Activated CD4-positive, alpha-beta T cell treated with anti-CD3 and anti-CD28 coated beads, Interleukin-2, Interleukin-6, amounts not matched to agents 100 ng/mL and 50 ng/mL, durations not matched to agents 16 hours and 8 hours (primary cell): ENCODE measurements at places on chromosomes 3 and 15.

GRCh38 chr3:184765730-184766074 lies 46.3 kb upstream of the VPS8 start:
- no peak for DNase-seq

DNA sequence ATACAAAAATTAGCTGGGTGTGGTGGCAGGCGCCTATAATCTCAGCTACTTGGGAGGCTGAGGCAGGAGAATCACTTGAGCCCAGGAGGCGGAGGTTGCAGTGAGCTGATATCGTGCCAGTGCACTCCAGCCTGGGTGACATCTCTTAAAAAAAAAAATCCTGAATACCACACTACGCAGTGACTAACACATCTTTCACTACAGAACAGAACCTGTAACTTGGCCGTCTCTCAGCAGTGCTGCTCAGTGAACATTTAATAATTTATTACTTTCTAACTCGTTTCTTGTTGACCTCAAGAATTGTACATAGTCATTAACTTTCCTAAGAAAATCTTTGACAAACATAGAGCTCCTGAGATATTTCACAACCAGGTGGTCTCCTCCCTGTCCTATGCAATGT lies 3.8 kb downstream of the GREM1 start:
- DNase-seq, result no peak

GRCh38 chr15:48695827-48696573 lies 50.5 kb upstream of the FBN1 start:
- DNase-seq, result no peak

DNA sequence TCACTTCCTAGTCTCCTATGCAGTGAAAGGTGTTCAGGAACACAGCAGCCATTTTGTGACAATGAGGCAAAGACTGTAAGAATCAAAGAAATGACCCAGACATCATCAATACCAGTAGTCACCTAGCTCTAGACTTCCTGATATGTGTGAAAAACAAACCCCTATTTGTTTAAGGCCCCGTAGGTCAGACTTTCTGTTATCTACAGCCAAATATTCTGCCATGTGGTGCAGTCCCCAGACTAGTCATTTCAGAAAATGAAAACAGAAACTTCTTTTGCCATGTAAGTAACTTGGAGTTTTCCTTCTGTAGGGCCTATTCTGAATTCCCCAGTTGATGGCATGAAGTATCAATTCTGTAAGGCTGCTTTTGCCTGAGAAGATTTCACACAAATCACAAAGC lies 181.7 kb upstream of the SNTN start:
- DNase-seq, result no peak

DNA sequence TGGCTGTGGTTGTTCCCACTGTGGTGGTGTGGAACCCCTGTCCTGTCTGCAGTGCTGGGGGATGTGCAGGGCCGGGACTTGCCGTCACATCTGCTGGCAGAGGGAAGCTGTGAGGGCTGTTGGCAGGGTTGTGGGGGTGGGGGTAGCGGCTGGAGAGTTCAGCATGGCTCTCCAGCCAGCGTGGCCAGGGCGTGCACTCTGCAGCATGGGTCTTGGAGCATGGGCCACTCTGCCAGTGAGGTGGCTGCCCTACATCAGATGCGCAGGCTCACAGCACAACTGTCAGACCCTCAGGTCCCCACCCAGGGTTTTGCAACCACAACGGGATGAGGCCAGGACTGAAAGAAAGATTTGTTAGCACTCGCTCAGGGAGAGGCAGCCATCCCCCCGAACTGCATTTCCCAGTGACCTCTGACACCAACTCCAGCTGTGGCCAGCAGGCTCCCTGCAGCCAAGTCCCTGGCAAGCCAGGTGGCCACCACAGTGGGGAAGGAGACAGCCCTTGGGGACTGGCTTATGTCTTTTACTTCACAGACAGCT lies 237.7 kb upstream of the LYSMD4 start:
- no peak for DNase-seq
